Activated CD4-positive, CD25-positive, alpha-beta regulatory T cell treated with anti-CD3 and anti-CD28 coated beads, Interleukin-2, amount 50 U/mL, for 24 hours (primary cell): ENCODE measurements at places on chromosomes 16 and 17.

DNA sequence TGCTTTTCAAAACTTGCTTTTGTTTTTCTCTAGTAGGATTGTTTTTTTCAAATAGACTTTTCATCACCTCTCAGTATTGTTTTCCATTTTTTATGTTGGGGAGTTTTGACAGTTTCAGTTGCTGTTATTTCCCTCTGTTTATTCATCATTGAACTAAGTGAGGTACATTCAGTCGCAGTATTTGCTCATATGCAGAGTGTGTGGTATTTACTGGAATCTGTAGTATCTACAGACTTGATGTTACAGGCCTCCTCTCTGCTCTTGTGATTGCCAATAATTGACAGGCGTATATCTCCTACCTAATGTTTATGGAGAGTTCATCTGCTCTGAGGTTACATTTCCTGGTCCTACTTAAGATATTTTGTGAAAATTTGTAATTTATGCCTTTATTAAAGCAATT, 49.6 kb downstream of the COX10 start:
- ATAC-seq: peak; percentile 92

- no peak for ATAC-seq
Measured at GRCh38 chr16:76653390-76654026, 376.3 kb downstream of the CNTNAP4 start.

- no peak for ATAC-seq
Measured at GRCh38 chr16:27259710-27260109, 8.9 kb downstream of the NSMCE1 start.

GRCh38 chr16:4324492-4325252, 8.8 kb downstream of the GLIS2 start:
- ATAC-seq: no peak
